ENCODE measurements at places on chromosomes 2 and 18. TPM values are rescaled to one million over a fixed set of nuclear protein-coding genes. Genes with fewer than 3 reads are reported as not detected.

The DSC3 gene
- total RNA-seq, result 0.09 TPM

The HOXD10 gene
- total RNA-seq, result not detected

The PRSS56 gene
- not detected for total RNA-seq

The VAMP5 gene
- total RNA-seq, result 32.5 TPM

The FEV gene
- total RNA-seq, result not detected

The SRD5A2 gene
- total RNA-seq, result not detected

The LIPT1 gene
- total RNA-seq, result 6.4 TPM

The MLPH gene
- total RNA-seq, result 5.4 TPM

The OSR1 gene
- 9.7 TPM for total RNA-seq

The GKN2 gene
- not detected for total RNA-seq

The RHOB gene
- 33.0 TPM for total RNA-seq

The HMSD gene
- total RNA-seq, result not detected

The FSHR gene
- under 0.01 TPM for total RNA-seq

The PLGLB1 gene
- 0.32 TPM for total RNA-seq

The CAPN14 gene
- 0.16 TPM for total RNA-seq

The CPLX4 gene
- total RNA-seq, result not detected

The CDH19 gene
- total RNA-seq, result not detected

The PDE6D gene
- total RNA-seq, result 8.2 TPM

The TUBB8B gene
- not detected for total RNA-seq

The KIAA2012 gene
- not detected for total RNA-seq

The LYG2 gene
- total RNA-seq, result not detected
